Caki2 (cell line): ENCODE measurements at places on chromosomes 7 and 10. TPM values are rescaled to one million over a fixed set of nuclear protein-coding genes. Genes with fewer than 3 reads are reported as not detected.

Gene FRAT1
- total RNA-seq, result 1.0 and 1.2 TPM in 2 replicates

Gene CFAP58
- 0.07 TPM in 1 of 2 replicates, not detected in the other for total RNA-seq

Gene C7orf33
- not detected in 2 replicates for total RNA-seq

Gene LIPJ
- not detected in 2 replicates for total RNA-seq

Gene GIMAP6
- total RNA-seq, result not detected in 2 replicates

Gene PDGFA
- 24.6 and 25.8 TPM in 2 replicates for total RNA-seq

Gene TMEM270
- 1.7 TPM in 1 of 2 replicates, not detected in the other for total RNA-seq

GRCh38 chr7:15577600-15577999 is 15.8 kb upstream of the AGMO start:
- DNase-seq, result no peak

DNA sequence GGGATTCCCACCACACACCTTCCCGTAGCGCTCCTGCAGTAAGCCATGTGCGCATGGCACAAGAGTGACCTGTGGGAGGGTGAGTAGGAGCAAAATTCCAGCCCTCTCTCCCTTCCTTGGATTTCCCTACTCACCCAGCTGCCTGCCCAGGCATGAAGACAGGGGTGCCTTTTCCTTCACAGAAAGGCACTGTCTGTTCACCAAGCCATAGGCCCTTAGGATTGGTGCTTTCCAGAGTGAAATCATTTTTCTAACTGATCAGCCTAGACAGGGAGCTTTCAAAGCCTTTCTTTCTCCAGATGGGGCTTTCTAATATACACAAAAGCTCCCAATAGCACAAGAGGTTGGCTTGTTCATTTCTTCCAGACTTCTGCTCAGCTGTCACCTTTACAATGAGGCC is 79.7 kb downstream of the CTTNBP2 start:
- DNase-seq, result no peak

DNA sequence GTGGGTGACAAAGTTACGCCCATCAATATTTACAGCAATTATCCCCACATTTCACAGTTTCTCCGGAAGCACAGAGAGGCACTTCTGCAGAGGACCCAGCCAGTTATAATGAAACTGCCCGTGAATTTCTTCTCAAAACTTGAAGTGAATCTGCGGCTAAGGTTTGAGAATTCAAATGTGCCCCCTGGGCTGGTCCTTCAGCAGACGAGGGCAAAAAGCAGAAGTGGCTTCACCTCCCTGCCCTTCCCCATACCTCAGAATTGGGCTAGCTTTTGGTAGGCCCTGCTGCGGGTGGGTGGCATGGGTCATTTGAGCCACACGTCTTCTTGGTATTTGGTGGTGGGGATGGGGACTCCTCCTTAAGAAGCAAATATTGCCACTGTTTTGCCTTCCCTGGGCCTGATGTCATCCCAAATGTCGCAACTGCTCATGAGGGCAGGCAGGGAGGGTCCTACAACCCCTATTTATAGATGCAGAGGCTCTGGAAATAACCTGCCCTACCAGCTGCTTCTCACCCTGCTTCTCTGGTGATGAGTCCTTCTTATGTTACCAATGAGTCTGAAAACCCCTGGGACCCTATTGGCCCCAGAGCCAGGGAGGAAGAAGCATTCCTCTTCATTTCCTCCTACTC is 16.6 kb upstream of the WDFY4 start:
- DNase-seq, result no peak

DNA sequence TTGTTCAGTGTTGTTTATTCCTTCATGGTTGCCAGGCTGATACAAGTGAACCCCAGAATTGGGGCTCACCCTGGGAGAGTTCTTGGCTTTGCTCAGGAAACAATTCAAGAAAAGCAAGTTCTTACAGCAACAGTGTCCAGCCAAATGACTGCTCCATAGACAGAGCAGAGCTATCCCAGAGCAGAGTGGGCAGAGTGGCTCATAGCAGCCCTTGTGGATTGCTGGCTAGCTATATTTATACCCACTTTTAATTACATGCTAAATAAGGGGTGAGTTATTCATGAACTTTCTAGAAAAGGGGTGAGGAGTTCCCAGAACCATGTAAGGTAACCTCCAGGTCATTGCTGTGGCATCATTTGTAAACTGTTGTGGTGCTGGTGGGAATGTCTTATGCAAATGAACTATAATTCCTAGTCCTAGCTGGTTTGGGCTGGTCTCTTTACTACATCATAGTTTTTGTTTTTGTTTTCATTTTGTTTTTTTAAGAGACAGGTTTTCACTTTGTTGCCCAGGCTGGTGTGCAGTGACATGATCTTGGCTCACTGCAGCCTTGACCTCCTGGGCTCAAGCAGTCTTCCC is 59.9 kb upstream of the HBP1 start:
- no peak for DNase-seq

- no peak for DNase-seq
Observed at GRCh38 chr7:131029002-131029401, 295.0 kb upstream of the KLF14 start.

DNA sequence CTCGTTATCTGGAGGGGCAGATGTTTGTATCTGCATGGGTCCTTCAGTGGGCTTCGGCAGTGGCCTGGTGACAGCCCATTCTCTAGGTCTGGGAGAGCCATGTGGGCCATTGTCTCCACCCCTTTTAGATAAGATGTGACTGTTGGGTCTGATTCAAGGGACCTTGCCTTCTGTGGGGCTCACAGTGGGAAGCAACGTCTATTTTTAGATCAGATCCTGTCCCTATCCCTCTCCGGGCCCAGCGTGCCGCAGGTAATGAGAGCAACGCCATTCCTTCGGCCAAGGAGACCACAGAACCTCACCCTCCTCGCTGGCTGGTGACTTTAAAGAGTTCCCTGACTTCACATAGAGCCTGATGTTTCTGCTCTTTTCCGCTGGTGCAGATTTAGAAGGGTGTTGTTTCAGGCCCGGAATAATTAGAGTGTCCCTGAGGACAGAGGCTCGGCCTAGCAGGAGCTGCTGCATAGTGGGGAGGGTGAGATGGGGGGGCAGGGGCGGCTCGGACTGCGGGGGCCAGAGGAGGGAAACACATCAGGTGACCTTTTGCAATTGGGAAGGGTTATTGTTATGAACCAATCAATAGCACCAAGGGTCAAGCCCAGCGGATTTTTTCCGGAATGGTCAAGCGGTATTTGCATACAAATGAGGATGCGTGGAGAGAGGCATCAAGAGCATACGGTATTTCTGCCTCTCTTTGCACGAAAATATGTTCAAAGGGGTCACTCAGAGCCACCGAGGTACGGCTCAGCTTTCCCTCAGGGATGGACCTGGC is 503.0 kb upstream of the FOXK1 start:
- no peak for DNase-seq

DNA sequence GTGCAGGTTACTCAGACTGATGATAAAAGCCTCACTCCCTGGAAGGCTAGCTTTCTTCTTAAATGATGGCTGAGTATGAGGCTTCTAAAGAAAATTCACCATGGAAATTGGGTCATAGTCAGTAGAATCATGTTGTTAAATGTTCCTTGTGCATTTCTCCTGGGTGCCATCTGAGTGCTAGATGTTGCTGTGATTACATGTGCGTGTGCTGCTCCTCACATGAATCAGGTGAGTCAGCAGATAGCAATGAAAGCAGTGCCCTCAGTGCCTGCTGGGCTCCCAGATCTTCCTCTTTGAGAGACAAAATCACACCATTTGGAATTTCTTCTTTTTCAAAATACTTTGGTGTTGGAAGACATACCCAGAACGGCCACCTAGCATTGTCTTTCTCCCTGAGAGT is 331.7 kb downstream of the XPNPEP1 start:
- no peak for DNase-seq

DNA sequence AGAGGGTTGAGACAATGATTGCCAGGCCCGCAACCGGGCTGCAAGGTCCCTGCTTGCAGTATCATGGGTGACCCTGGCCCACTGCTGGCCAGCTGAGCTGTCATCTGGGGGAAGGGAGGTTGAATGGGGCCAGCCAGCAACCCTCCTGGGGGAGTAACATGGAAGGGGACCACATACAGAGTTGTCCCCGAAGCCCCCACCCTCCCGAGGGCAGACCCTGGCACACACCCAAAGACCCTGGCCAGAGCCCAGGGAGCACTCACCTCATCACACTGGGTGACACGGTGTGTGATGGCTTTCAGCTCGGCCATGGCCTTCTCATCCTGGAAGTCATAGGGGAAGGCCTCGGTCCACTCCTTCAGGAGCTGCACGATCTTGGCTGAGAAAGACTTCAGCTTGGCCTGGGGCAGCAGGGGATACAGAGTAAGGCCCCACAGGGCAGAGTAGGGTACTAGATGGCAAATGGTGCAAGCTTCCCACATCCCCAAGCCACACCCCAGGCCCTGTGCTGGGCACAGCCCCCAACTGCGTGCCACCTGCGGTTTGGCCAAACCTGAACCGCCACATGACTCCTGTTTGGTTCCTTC is 63.4 kb downstream of the CSGALNACT2 start:
- DNase-seq, result no peak

- no peak for DNase-seq
Observed at GRCh38 chr10:21311426-21311825, 214.1 kb downstream of the SKIDA1 start.

- DNase-seq, result no peak
Observed at GRCh38 chr7:123715799-123716198, 33.0 kb downstream of the WASL start.

- no peak for DNase-seq
Observed at GRCh38 chr7:66553001-66553400, 75.7 kb upstream of the KCTD7 start.

GRCh38 chr7:130090745-130091532 is 20.6 kb downstream of the KLHDC10 start:
- DNase-seq, result no peak

GRCh38 chr10:85851325-85851724 is 515.3 kb downstream of the GRID1 start:
- DNase-seq, result peak; percentile 35

- DNase-seq, result no peak
Observed at GRCh38 chr7:131234719-131235488, 92.8 kb upstream of the MKLN1 start.

GRCh38 chr7:51316262-51316665 is 345 bp downstream of the COBL start:
- DNase-seq, result peak; percentile 25

GRCh38 chr10:132551093-132551807 is 13.7 kb downstream of the INPP5A start:
- no peak for DNase-seq

DNA sequence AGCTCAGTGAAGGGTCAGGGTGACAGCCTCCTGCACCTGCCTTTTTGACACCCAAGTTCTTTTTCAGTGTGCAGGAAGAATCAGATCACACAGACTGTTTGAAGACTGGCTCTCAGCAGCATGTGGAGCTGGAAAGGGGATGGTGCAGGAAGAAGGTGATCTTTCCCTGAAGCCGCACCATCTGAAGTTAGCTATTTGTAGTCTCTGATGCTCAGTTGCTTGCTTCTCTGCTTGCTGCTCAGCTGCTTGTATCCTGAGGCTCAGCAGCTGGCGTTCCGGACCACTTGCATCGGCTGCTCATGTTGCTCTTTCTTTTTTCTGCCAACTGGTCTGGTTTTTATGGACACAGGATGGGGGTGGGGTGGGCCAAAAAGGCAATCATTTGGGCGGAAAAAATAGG is 15.8 kb upstream of the DNMBP start:
- DNase-seq, result no peak

DNA sequence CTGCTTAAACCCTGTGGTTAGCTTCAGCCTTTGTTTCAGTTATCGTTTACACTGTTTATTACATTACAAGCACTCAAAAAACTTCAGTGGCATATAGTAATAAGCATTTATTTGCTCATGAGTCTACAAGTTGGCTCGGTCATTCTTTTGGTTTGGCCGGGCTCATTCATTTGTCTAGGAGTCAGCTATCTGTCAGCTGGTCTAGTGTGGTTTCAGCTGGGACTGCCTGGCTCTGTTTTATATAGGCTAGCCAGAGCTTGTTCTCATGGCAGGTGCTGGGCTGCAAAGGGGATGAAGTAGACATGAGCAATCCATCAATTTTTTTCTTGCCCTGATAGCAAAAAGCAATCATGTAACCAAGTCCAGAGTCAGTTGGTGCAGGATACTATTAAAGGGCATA is 103.6 kb downstream of the MKLN1 start:
- no peak for DNase-seq

- no peak for DNase-seq
Observed at GRCh38 chr10:1373287-1373686, 317.1 kb downstream of the WDR37 start.

GRCh38 chr7:32059289-32060011 is 10.8 kb downstream of the PDE1C start:
- DNase-seq, result no peak

DNA sequence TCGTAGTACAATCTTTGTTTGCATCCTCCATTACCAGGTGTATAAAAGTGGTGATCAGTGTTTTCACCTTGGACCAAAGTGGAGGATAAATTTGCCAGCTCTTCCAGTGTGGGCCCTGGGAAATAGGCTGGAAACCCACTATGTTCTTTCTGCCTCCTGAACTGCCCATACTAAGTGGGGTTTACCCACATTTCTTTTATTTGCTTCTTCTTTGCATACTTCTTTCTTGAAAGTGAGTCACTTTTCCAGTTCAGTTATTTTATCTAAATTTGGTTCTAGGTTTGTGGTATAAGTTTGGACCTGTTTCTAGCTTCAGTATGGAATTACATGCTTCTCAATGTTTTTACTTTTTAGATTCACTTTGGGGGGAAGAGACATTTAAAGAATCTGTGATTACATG is 126.2 kb upstream of the ACBD5 start:
- no peak for DNase-seq

DNA sequence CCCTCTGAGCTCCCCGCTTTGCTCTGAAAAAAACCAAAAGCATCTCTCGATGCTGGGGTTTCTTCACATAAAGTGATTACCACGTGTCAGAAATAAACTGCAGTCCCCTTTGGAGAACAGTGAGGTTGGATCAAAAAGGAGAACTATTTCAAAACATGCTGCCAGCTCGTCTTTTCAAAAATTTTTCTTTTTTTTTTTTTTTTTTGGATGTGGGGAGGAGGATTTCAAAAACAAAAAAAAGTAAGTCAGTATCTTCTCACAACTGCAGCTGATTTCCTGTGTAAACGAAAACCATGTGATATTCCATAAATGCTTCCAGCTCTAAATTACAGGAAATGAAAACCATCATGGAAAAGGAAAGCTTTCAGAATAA is 155.0 kb upstream of the LYZL2 start:
- DNase-seq, result no peak

GRCh38 chr7:85261336-85261735 is 74.5 kb upstream of the SEMA3D start:
- DNase-seq, result no peak

DNA sequence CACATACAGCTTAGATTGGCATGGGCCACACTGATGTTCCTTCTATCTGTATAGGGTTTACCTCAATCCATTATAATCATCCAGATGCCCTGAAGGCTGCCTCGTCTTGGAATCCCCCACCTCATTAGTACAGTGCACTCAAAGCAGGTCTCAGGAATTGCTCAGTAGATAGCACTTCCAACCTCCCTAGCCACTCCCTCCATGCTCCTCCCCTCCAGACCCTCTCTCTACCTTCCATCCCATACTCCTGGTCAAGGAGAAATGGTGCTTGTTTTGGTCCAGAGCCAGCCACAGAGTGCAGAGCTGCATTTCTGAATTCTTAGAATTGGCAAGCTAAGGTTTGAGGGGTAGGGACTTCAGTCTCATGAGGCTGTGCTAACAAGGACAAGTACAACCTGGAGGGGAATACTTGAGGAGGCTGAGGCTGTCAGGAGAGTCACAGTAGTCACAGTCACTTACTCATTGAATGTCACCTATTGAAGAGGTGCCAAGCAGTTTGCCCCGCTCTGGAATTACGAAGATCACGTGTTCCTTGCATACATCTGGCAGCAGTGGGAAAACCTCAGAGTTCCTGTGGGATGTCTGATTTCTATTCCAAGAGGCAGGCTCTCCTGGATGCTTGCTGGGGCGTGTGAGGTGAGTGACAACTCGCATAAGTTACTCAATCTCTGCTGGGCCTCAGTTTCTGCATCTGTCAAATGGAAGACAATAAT is 60.7 kb upstream of the ZNF746 start:
- DNase-seq, result peak; percentile 37

GRCh38 chr7:52285689-52286088 is 749.7 kb upstream of the POM121L12 start:
- no peak for DNase-seq
